Dermis microvascular lymphatic vessel endothelial cell (primary cell): ENCODE measurements at places on chromosomes 6 and 20. TPM values are rescaled to one million over a fixed set of nuclear protein-coding genes. Genes with fewer than 3 reads are reported as not detected.
A peak's percentile ranks its signal among the peaks of the same experiment; 100 is the strongest.

- DNase-seq = no peak
Observed at GRCh38 chr20:5184684-5185083, 57.9 kb downstream of the CDS2 start.

DNA sequence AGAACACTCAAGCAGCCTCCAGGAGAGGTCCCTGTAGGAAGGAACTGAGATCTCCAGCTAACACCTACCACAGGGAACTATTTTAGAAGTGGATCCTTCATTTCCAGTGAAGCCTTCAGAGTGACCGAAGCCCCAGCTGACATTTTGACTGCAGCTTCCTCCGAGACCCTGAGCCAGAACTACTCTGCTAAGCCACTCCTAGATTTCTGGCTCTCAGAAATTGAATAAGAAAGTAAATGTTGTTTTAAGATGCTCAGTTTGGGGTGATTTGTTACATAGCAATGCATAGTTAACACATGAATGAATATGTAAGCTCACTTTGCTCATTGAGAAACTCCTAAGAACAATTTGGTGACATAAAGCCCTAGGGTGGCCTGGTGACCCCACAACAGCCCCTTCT is 5.5 kb downstream of the TULP1 start:
- DNase-seq = no peak

Gene FHL5
- total RNA-seq = not detected in 2 replicates

DNA sequence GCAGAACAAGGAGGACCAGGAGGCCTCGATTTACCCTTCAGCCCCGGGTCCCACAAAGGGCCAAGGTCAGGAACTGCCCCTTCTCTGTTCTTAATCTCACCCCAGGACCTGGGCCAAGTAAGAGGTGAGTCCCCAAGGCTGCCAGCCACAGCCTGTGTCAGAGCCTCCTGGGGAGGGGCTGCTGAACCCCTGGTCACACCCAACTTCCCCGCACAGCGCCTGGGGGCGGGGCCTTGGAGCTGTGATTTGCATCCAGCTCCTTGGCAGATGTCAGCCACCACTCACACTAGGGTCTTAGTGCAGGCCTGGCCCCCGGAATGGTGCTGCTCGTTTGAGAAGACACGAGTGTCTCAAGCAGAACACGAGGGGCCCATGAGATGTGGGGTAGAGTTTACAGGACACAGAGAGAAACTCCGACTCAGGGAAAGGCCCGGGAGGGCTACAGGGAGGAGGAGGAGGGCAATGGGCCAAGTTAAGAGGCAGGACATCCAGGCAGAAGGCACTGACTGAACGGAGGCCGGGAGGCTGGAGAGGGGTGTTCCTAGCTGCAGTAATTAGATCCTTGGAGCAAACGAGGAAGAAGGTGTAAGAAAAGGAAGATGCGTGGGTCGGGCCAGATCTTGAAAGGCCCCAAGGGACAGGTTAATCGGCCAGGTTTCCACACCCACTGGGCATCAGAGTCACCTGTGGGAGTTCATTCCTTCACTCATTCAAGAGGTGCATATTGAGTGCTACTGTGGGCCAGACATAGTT is 26.9 kb downstream of the ZBP1 start:
- no peak for DNase-seq

DNA sequence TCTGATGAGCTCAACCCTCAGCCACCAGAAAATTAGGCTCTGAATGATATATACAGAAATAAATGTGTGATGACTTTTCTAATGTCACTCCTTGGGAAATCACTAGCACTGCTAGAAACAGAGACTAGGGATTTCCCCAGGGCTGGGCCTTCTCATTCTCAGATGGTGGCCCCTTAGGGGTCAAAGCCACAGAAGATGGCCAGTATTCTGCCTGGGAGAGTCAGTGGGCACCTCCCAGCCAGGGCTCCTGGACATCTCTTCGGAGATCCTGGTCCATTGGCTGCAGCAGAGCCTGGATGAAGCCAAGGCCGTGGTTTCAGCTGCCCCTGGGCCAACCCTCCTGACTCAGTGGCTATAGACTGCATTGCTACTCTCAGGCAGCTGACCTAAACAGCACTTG is 276.9 kb upstream of the SUPT3H start:
- DNase-seq = no peak

Gene HRH3
- total RNA-seq = not detected in 2 replicates

- no peak for DNase-seq
Observed at GRCh38 chr6:39321761-39322160, 741 bp downstream of the KCNK16 start.

DNA sequence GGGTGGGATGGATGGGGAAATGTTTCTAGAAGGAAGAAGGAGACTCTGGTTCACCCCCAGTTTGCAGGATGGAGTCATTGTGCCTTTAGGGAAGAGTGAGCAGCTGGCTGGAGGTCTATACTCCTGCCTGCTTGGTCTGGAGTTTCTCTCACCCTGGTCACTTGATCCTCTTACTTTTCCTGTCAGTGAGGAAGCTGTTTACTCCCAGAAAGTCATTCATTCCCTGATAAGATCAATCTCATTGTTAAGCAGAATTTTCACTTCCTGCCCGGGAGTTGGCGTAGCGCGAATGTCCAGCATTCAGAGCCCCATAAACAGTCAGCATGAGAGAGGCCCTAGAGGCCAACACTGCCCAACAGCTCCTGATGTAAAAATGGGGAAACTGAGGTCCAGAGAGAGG is 70.4 kb upstream of the SIRPA start:
- DNase-seq = peak; percentile 88

DNA sequence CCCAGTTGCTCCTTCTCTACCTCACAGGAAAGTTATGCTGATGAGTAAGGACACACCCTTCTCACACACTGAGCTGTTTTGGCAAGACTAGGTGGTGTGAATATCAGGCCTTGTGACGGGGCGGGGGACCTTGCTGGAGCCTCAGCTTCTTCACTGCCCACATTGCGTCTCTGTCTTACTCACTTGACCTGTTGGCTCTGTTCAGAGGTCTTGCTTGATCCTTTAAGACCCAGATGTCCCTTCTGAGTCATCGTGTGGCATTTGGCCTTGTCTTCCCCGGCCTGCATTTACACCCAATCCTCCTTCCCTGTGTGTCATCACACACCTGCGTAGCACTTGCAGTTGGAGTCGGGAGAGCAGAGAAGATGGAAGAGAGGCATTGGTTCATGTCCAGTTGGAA is 8.3 kb upstream of the PRND start:
- no peak for DNase-seq

GRCh38 chr6:84417260-84417659 is 189.8 kb upstream of the CEP162 start:
- no peak for DNase-seq

DNA sequence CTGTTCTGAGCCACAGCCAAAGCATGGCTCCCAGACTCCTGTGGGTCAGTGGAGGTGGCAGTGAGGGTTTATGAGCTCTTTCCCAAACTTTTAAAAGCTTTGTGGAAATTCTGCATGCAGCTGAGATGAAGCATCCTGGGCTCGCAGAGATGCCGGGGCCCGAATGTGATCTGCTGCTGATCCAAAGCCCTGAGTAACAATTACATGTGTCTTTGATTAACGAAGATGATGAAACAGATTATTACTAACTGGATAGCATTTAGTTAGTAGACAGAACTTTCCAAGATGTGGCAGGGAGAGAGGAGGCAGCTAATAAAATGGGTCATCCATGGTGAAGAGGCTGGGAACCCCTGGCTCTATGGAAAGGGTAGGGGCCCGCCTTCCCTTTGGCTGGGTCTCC is 43.9 kb upstream of the MDFI start:
- no peak for DNase-seq

DNA sequence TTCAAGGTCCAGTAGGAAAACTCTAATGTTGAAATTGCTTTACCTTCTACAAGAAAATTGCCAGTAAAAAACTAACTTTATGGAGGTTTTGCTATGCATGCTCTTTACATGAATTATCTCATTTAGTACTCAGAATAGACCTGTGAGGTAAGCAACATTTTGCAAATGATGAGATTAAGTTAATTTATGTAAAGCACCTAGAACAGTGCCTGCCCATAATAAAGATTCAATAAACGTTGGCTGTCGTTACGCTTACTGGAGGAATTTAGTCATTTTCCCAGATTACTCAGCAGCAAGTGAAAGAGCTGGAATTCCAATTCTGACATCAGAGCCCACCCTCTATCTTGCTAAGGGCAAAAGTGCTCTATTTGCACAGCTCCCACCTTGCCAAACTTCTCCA is 69.4 kb upstream of the ARID1B start:
- DNase-seq = no peak

DNA sequence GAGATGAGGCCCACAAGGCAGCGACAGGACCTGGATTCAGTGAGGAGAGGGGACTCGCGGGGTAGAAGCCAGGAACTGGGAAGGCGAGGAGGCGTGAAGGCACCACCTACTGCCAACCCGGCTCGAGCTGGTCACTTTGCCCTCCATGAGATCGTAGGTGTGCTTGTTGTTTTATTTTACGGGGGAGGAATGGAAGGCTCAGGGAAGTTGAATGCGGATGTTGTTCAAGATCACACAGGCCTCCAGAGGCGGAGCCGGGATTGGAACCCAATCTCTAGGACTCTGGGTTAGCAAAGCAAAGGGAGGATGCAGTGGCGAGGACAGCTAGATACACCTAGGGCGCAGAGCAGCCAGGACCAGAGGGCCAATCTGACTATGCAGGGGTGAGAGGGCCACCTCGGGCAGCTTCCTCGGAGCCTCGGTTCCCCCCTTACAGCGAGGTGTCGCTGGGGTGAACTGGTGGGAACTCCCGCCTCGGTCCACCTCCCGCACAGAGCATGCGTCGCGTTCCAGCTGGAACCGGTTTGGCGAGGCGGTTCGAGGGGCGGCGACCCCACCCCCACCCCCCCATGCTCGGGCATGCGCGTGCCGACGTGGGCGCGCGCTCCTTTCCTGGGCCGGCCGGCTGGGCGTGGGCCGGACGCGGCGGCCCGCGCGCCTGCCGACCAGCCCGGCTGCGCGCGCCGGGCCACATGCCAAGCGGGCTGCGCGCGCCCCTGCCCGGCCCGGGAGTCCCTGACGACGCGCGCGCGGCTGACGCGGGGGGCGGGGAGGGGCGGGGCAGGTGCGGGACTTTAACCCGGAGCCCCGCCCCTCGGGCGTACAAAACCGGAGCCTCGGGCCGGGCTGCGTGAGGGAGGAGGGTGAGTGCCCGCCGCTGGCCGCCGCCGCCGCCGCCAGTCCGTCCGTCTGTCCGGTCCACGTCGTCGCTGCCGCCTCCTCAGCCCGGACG is 80.4 kb upstream of the MYL9 start:
- peak; percentile 92 for DNase-seq

- DNase-seq = no peak
Observed at GRCh38 chr6:126300126-126300525, 39.8 kb upstream of the CENPW start.

- DNase-seq = no peak
Observed at GRCh38 chr6:74656453-74656852, 549.4 kb downstream of the COL12A1 start.

Gene ADTRP
- total RNA-seq = 0.38 and 0.90 TPM in 2 replicates

DNA sequence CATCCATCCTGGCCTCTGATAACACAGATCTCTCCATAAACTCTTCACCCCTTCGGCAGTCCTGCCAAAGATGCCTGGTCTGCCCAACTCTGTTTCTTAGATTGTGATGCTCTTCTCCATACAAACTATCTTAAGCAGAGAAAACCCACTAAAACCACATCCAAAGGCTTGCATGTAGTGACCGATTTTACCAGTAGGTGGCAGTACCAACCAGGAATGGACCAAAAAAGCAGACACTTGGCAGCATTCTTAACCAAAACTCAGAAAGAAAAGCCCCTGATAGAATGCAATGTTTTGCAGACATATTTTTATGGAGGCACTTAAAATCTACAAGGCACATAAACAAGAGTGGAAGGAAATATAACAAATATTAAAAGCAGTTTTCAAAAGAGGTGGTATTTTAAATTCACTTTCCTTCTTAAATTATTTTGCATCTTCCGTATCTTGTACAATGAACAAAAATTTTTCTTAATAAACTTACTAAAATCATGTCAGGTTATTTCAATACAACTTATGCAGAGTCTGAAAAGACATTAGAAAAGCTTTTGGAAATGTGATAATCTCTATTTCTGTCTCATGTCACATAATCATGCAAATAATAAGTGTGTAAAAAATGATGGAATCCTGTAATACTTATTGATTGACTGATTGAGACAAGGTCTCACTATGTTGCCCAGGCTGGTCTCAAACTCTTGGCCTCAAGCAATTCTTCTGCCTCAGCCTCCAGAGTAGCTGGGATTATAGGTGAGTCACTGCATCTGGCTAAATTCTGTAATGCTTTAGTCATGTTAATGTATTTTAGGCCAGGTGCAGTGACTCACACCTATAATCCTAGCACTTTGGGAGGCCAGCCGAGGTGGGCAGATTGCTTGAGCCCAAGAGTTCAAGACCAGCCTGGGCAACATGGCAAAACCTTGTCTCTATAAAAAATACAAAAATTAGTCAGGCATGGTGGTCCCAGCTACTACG is 29.4 kb downstream of the LRP11 start:
- peak; percentile 67 for DNase-seq

Gene ADGRG6
- 3.3 and 7.6 TPM in 2 replicates for total RNA-seq

GRCh38 chr6:11731423-11731822 is 47.2 kb downstream of the ADTRP start:
- DNase-seq = no peak

- no peak for DNase-seq
Observed at GRCh38 chr6:29516108-29516507, 28.4 kb upstream of the MAS1L start.

- DNase-seq = no peak
Observed at GRCh38 chr6:33029328-33030184, 20.2 kb upstream of the HLA-DOA start.

Gene PRL
- total RNA-seq = not detected in 2 replicates

- DNase-seq = no peak
Observed at GRCh38 chr6:106059331-106059730, 26.8 kb upstream of the PRDM1 start.

DNA sequence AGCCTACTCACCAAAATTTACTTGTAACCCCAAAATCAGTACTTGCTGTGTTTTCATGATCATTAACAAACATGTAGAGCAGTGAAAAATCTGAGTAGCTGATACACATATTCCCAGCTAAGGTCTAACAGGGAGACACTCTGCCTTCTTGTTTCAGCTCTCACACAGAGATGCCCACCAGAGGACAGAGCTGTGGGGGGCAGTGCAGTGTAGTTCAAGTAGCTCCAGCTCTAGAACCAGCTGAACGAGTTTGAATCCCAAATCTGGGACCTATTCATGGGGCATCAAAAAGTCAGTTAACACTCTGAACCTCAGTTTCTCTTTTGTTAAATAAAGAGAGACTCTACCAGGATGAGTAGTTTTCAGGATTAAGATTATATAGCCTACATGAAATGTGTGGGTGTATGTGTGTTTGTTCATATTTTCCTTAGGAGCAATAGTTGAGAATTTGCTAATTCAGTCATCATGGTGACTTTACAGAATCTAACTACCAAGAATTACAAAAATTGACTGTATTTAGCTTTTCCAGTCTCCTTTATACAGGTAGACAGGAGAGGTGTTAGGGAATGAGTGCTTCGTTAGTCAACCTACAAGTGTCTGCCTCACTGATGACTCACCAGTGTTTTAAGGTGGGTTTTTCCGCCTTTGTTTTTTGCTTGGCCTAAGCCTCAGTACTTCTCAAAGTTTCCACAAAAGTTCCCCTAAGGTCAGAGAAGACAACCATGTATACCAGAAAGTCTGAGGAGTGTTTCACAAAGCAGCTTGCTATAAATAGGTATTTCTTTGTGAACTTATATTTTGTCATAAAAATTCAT is 164.0 kb upstream of the RUNX2 start:
- DNase-seq = no peak

GRCh38 chr6:138757136-138757535 is 16.4 kb upstream of the CCDC28A start:
- no peak for DNase-seq

Gene TCF21
- under 0.01 TPM in 1 of 2 replicates, not detected in the other for total RNA-seq

GRCh38 chr6:80641591-80641990 is 535.1 kb downstream of the BCKDHB start:
- DNase-seq = no peak
